ENCODE measurements at places on chromosomes 5 and 9. TPM values are rescaled to one million over a fixed set of nuclear protein-coding genes. Genes with fewer than 3 reads are reported as not detected.

The GZMA gene
- total RNA-seq, result not detected

The SPATA31A7 gene
- total RNA-seq, result not detected

The SPAAR gene
- total RNA-seq, result 0.39 TPM

The CSF1R gene
- total RNA-seq, result not detected

The FAT2 gene
- 0.16 TPM for total RNA-seq

The LHX6 gene
- total RNA-seq, result 1.0 TPM

The GSN gene
- 261 TPM for total RNA-seq

The SH3PXD2B gene
- total RNA-seq, result 30.8 TPM

The IL4 gene
- total RNA-seq, result not detected

The GARIN3 gene
- not detected for total RNA-seq

The PAXX gene
- 33.0 TPM for total RNA-seq

The PCA3 gene
- not detected for total RNA-seq

The CHSY3 gene
- 3.7 TPM for total RNA-seq

The SURF4 gene
- 445 TPM for total RNA-seq

The KCNV2 gene
- not detected for total RNA-seq
